HFFc6 (cell line): ENCODE measurements at places on chromosomes 16 and 17.
A peak's percentile ranks its signal among the peaks of the same experiment; 100 is the strongest.

DNA sequence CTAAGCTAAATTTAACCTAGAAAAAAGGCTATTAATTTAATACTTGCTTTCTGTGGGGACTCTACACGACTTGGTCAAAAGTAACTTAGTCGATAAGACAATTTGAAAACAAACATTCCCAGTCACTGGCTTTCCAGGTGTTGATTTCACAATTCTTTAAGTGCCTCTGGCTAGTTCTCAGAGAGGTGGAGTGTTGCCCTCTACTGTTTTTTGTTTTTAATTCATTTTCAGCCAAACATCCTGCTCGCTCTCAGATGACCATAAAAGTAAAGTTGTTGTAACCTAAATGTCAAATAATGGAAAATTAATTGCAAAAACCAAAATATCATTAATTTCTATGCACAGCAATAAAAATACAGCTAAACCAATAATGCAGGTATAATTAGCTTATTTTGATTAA is 107.1 kb downstream of the MYO1D start:
- no peak for DNase-seq

DNA sequence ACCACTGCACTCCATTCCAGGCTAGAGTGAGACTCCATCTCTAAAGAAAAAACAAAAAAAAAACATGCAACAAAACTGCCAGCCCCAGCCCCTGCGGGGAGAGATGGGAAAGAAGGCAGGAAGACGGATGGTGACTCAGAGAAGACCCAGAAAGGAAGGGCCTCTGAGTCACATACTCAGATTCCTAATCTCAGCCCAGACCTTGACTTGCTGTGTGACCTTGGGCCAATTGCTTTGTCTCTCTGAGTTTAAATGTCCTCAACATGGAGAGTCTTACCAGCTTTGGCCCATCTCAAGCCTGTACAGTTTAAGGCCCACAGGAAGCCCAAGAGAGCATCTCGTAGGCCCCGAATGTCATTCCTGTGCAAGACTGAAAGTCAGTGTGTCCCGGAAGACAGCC is 86.5 kb upstream of the LHX1 start:
- peak; percentile 70 for DNase-seq

GRCh38 chr17:48747445-48748363 is 19.2 kb upstream of the HOXB13 start:
- no peak for DNase-seq

DNA sequence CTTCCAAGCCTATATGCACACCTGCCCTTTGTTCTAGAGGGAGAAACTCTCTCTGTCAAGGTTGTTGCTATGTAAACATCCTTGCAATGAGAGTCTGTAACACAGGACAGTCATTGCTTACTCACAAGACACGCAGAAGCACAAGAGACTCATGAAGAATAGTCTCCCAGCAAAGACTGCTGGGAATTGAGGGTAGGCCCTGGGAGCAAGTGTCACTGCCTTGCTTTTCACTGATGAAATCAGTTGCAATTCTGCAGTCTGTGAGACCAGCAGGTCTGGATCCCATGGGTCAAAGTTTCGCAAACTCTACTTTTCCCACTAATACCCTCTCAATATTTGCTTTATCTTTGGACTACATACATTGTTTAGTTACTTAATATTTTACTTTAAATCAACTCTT is 177.4 kb downstream of the FTO start:
- DNase-seq, result peak; percentile 77

DNA sequence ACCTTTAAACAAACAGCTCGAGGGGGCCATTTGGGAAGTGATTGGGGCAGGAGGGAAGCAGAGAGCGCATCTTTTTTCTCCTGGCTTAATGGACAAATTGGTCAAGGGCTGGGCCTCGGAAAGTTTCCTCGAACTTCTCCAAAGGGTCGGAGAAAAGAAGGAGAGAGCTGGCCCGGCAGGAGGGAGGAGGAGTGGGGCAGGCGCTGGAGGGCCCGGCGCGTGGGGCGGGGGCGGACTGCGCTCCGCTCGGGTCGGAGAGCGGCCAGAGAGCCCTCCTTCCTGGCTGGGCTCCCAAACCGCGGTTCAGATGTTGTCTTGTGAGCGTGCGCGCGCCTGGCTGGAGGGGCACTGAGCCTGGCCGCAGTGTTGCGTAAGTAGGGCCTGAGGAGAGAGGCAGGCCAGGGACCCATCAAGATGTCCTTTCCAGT is 1.2 kb downstream of the MMP2 start:
- peak; percentile 82 for DNase-seq

GRCh38 chr16:29148867-29149272 is 164.0 kb downstream of the LAT start:
- no peak for DNase-seq

GRCh38 chr17:65301184-65301583 is 164.0 kb downstream of the RGS9 start:
- no peak for DNase-seq

- DNase-seq, result peak; percentile 15
Measured at GRCh38 chr17:48127371-48128051, 19.9 kb downstream of the SNX11 start.

DNA sequence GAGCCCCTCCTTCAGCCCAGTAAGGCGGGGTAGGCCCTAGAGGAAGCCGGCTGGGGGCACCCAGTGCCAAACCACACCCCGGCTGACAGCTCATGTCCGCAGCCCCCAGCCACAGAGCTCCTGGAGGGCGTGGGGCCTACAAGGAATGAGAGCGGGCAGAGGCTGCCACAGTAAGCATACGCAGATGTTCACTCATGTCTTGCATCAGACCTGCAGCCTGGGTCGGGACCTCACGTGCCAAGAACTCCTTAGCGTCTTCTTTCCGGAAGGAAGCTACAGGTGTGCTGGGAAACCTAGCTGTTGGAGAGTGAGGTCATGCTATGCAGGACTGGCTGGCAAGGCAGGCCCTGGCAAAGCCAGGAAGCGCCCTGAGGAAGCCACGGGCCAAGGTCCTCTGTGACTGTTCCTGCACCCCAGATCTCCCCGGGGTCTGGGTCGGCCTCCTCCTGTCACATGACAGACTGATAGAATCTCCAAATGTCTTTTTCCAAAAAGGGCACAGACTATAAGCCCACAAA is 1.6 kb downstream of the ZNF598 start:
- no peak for DNase-seq

GRCh38 chr17:68011199-68011665 is 15.0 kb upstream of the C17orf58 start:
- DNase-seq, result no peak

- DNase-seq, result no peak
Measured at GRCh38 chr17:63540590-63540989, 9.7 kb upstream of the DCAF7 start.

GRCh38 chr16:87897521-87898505 is 28.5 kb upstream of the SLC7A5 start:
- no peak for DNase-seq
